ENCODE measurements at places on chromosomes 13 and 19.
A peak's percentile ranks its signal among the peaks of the same experiment; 100 is the strongest.

DNA sequence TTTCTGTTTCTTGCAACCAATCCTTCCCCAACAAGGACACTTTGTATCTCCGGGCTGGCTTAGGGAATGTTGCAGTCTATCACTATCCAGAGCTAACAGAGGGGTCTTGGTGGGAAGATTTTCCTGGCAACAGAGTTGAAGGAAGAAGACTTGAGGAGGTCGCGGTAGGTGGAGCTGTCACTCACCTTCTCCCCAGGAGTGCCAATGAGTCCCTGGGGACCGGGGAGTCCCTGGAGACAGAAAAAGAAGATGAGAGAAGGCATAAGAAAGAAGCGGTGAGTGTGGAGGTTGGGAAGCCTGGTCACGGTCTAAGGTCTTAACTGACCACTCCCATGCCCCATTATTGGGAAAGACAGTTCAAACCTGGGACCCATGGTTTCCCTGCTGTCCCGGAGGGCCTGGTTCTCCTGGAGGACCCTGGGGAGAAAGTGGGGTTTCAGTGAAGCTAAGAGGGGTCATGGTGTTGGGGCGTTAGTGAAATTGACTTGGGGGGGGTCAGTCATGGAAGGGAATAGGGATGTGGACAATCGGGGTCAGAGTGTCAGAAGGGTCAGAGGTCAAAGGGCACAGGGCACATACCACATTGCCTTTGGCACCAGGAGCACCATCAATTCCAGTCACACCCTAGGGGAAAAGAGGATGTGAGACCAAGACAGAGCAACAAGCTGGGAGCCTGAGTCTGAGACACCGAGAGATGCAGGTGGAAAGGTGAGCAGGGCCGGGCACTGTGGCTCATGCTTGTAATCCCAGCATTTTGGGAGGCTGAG is 18.7 kb downstream of the COL5A3 start:
- DNase-seq, result no peak

DNA sequence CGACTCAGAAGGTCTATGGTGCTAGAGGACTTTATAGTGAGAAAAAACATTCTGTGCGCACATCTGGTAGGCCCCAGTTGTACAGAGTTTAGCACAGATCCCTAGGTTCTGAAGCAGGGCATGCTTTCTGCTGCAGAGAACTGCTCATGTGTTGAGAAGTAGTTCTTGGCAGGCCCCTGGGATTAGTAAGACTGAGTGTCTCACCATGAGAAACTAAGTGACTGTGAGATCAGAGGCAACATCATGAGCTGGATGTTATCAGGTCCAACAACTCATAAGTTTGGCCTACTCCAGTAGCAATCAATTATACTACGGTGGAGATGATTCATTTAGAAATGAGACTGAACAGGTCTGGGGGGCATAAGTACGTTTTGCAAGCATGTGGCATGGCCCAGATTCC is 507.4 kb upstream of the KLF12 start:
- no peak for DNase-seq

GRCh38 chr13:112972867-112973576 is 4.0 kb downstream of the MCF2L start:
- no peak for DNase-seq

DNA sequence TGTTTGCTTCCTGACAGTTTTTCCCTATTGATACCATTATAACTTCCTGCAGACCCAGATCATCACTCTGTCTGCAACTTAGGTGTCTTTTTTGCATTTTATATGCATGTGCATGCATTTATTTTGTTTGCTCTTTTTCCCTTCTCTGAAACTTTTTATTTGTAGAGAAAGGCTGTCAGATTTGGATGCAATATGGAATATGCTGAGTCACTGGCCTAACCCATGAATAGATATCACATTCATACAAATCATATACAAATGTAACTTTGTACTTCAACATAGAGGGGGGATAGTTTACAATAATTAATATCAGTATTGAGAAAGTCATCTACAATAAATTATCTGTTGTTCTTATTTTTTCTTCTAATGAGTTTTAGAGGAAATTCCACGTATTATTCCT is 1465.0 kb downstream of the EFNB2 start:
- DNase-seq, result no peak

- no peak for DNase-seq
Measured at GRCh38 chr19:50796128-50796633, 6.0 kb downstream of the ACP4 start.

DNA sequence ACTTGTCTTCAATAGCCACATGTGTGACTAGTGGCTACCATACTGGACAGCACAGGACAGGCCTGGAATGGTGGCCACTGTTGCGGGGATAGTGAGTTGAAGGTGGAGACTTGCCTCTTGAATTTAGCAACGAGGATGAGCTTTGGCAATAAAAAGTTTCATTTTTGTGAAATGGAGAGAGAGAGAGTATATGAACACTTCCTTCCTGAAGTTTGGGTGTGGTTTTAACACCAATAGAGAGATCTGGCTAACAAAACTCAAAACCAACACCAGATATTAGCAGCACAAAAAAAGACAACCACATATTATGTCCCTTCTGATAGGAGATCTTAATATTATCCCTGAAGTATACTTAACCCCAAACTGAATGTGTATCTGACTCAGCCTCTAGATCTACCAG is 6.3 kb upstream of the LRFN3 start:
- no peak for DNase-seq

DNA sequence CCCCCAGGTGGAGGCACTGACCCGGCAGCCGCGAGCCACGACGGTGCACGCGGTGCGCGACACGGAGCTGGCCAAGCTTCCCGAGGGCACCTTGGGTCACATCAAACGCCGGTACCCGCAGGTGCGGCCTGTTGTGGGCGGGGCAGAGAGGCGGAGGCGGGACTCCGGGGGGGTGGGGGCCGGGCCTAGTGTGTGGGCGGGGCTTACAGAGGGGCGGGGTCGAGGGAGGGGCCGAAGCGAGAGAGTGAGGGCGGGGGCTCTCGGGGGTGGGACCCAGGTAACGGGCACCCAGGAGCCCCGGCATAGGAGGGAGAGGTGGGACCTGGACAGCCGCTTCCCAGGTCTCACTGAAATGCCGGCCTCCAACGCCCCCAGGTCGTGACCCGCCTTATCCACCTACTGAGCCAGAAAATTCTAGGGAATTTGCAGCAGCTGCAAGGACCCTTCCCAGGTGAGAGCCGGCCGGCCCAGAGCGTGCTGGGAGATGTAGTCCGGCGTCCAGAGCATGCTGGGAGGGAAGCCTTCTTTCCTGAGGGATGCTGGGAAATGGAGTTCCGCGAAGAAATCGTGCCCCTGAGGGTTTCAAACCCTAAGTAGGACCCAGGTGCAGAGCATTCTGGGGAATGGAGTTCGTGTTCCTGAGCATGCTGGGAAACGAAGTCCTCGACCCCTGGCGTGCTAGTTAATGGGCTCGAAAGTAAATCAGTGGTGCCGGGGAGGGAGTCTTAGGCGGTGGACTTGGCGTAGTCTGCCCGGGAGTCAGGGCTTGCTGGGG is 15.7 kb downstream of the PNPLA6 start:
- DNase-seq, result no peak

DNA sequence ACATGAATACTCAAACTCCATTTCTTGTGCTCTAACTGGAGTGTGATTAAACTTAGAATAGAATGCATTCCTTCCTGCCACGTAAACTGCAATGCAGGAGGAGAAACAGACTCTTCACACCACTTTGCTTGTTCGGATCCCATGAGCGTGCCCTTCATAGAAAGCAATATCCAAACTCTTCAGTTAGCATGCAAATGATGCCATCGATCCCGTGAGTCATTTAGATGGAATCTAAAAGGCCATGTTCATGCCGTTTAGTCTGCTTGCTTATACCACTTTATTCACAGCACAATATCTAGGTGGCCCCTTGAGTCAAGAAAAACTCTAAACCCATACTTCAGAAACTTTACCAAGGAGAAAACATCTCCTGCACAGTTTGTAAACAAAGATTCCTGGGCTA is 225.8 kb downstream of the OXGR1 start:
- DNase-seq, result no peak

DNA sequence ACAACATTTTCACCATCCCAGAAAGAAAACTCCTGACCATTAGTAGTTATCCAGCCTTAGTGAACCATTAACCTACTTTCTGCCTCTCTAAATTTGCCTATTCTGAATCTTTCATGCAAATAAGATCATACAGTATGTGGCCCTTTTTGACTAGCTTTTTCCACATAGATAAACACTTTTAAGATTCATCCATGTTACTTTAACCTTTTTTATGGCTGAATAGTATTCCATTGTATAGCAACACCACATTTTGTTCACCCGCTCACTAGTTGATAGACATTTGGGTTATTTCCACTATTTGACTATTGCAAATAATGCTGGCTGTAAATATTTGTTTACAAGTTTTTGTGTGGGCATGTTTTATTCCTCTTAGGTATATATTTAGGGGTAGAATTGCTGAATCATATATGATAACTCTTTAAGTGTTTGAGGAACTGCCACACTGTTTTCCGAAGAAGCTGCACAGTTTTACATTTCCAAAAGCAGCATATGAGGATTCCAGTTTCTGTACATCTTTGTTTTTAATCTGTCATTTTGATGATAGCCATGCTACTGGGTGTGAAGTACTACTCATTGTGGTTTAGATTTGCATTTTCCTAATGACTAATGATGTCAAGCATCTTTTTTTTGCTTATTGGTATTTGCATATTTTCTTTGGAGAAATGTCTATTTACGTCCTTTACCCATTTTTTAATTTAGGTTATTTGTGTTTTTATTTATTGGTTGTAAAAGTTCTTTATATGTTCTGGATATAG is 17.1 kb downstream of the COG6 start:
- no peak for DNase-seq

DNA sequence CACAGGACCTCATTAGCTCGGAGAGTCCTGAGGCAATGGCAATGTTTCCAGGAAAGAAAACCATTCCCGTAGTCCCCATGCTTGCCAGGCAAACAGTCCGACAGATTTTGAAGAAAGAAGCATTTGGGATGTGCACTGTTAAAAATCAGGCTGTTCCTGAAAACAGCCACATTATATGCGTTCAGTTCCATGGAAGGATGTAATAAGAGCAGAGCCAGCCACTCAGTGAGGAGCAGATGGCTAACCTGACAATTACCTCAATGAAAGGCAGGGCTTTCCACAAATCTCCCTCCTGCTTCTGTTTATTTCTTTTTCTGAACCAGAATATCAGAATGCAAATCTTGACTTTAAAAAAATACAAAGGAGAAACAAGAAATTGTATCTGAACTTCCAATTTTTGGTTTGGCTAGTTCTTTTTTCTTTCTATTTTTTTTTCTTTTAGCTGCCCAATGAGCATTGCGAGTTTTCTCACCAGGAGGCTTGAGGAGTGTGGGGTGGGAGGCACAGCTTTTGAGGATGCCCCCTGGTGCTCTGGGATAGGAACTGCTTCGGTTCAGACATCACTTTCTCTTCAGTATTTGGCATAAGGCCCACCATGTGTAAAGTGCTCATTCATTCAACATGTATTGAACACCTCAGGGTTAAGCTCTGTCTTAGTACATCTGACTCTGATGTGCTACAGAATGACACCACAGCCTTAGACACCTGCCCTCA is 124.2 kb downstream of the TBC1D4 start:
- peak; percentile 48 for DNase-seq

GRCh38 chr13:50421473-50422130 is 406.4 kb downstream of the KCNRG start:
- no peak for DNase-seq

GRCh38 chr13:30178976-30179375 is 128.4 kb downstream of the KATNAL1 start:
- DNase-seq, result no peak
